ENCODE measurements at places on chromosomes 4 and X. TPM values are rescaled to one million over a fixed set of nuclear protein-coding genes. Genes with fewer than 3 reads are reported as not detected.

NOX1 gene
- not detected for polyA plus RNA-seq

STATH gene
- not detected for polyA plus RNA-seq

MAGEA10 gene
- 4.2 TPM for polyA plus RNA-seq

RHOXF2 gene
- 30.0 TPM for polyA plus RNA-seq

TCEAL3 gene
- polyA plus RNA-seq = 62.0 TPM

TGIF2LX gene
- polyA plus RNA-seq = 20.7 TPM

ERCC6L gene
- polyA plus RNA-seq = 1.0 TPM

RHOH gene
- 2.5 TPM for polyA plus RNA-seq

CXCL13 gene
- polyA plus RNA-seq = 1.7 TPM

HSFX1 gene
- 1.3 TPM for polyA plus RNA-seq

TBL1X gene
- 24.0 TPM for polyA plus RNA-seq

MUC7 gene
- 0.80 TPM for polyA plus RNA-seq

USP46 gene
- 33.9 TPM for polyA plus RNA-seq

CXCL6 gene
- 0.54 TPM for polyA plus RNA-seq

ARHGAP4 gene
- polyA plus RNA-seq = 25.6 TPM

CXCL11 gene
- polyA plus RNA-seq = 2.0 TPM

MRFAP1L1 gene
- 42.9 TPM for polyA plus RNA-seq

LPAR4 gene
- polyA plus RNA-seq = not detected

USO1 gene
- polyA plus RNA-seq = 53.3 TPM

CABS1 gene
- polyA plus RNA-seq = 80.1 TPM

SOWAHD gene
- 8.9 TPM for polyA plus RNA-seq

ZNF674 gene
- polyA plus RNA-seq = 2.4 TPM

ITM2A gene
- polyA plus RNA-seq = 45.1 TPM

ZGRF1 gene
- 6.4 TPM for polyA plus RNA-seq

NEXMIF gene
- 0.47 TPM for polyA plus RNA-seq

EGF gene
- 1.3 TPM for polyA plus RNA-seq

IGSF1 gene
- polyA plus RNA-seq = 46.3 TPM

GAGE12F gene
- polyA plus RNA-seq = 7.7 TPM

Measured in testis (tissue), 5 donors.